NCI-H2029 (cell line): ENCODE measurements at places on chromosomes 7 and 10.

GRCh38 chr7:107264723-107265122 lies 95.9 kb downstream of the HBP1 start:
- DNase-seq = no peak

GRCh38 chr7:118169146-118169545 lies 14.8 kb upstream of the LSM8 start:
- DNase-seq = no peak

DNA sequence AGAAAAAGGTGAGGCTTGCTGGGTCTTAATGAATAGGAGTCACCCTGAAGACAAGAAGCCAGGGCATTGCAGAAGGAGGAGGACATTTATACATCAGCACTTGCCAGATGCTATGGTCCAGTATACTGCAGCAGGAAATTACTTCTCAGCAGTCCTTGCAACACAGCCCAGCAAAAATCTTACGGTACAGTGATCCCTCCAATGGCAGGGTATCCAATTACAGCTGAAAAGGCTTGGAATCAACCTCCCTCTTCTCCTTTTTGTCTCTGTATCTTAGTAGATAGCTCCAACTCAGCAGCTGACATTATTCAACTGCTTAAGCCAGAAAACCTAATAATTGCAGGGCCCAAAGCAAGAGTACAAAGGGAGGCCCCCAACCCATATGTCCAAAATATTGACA lies 128.3 kb upstream of the COBL start:
- DNase-seq = no peak

- no peak for DNase-seq
Measured at GRCh38 chr10:122201401-122201800, 69.7 kb upstream of the BTBD16 start.

GRCh38 chr7:127882313-127882920 lies 148.8 kb downstream of the LRRC4 start:
- DNase-seq = no peak

DNA sequence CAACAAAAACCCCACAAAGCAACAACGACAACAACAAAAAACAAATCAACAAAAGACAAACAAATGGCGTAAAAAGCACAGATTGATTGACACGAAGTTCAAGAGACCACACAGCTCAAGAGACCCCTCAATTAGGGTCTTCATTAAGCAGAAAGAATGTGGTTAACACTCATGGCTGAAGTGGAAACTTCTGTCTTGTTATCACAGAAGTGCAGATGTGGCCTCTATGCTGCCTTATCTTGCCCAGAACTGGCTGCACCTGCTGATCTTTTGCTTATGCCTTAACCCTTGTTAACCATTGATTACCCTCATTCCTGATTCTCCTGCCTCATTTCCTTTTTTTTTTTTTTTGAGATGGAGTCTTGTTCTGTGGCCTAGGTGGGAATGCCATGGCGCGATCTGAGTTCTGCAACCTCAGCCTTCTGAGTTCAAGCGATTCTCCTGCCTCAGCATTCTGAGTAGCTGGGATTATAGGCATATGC lies 3.5 kb upstream of the DAGLB start:
- no peak for DNase-seq

- no peak for DNase-seq
Measured at GRCh38 chr10:5504146-5505072, 5.0 kb upstream of the CALML5 start.

- DNase-seq = no peak
Measured at GRCh38 chr7:102079140-102080018, 207.3 kb upstream of the SH2B2 start.
